ENCODE measurements at places on chromosomes 11 and 22.

GRCh38 chr11:117068303-117068860 is 29.8 kb downstream of the SIK3 start:
- no peak for DNase-seq

DNA sequence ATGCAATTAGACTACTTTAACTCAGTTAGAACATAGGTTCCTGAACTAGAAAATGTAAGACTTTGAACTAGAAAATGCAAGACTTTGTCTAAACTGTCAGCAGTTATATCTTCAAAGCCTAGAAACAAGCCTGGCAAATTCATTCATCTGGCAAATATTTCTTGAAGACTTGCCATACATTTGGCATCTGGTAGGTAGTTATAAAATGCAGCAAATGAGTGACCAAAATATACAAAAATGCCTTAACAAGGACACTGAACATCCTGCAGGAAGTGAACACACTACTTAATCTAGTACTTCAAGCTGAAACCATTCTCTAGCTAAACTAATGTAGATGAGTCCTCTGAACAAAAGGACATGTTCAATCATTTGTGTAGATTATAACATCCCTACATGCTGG is 84.7 kb upstream of the SCUBE2 start:
- no peak for DNase-seq

DNA sequence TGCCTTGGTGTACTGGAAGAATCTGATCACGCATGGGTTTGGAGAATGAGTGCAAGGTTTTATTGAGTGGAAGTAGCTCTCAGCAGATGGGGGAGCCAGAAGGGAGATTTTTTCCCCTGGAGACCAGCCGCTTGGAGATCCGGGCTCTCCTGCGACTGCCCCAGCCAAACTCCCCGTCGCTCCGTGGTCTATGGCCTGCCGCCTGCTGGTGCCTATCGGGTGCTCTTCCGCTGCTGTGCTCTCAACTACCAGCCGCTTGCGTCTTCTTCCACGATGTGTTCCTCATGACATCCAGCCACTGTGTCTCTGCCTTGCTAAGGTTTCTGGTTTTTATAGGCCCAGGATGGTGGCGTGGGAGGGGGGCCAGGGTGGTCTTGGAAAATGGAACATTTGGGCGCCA is 145.6 kb upstream of the UBASH3B start:
- no peak for DNase-seq

DNA sequence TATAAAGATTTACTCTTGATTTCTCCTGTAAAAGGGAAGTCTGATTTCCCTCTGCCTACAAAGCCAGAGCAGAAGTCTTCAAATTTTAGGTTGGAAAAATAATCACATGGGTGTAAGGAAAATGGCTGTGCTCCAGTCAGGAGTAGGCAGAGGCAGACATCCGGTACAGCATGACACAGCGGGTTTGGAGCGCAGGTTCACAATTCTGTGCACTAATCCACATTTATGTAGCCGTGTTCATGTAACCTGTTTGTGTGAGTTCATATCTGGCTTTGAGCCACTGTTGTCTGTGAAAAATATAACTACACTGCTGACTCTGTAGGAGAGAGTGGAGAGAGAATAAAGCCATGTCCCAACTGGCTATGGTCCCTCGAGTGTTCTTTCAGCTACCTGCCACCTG is 248.0 kb downstream of the CASP12 start:
- no peak for DNase-seq

DNA sequence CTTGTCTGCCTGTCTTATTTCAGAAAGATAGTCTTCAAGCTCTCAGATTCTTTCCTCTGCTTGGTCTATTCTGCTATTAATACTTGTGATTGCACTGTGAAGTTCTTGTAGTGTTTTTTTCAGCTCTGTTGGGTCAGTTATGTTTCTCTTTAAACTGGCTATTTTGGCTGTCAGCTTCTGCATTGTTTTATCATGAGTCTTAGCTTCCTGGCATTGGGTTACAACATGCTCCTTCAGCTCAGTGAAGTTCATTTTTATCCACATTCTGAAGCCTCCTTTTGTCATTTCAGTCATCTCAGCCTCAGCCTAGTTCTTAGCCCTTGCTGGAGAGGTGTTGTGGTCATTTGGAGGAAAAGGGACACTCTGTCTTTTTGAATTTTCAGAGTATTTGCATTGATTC is 15.5 kb upstream of the DEPDC7 start:
- DNase-seq = no peak

- no peak for DNase-seq
Observed at GRCh38 chr22:42172773-42173172, 42.2 kb upstream of the CYP2D6 start.

DNA sequence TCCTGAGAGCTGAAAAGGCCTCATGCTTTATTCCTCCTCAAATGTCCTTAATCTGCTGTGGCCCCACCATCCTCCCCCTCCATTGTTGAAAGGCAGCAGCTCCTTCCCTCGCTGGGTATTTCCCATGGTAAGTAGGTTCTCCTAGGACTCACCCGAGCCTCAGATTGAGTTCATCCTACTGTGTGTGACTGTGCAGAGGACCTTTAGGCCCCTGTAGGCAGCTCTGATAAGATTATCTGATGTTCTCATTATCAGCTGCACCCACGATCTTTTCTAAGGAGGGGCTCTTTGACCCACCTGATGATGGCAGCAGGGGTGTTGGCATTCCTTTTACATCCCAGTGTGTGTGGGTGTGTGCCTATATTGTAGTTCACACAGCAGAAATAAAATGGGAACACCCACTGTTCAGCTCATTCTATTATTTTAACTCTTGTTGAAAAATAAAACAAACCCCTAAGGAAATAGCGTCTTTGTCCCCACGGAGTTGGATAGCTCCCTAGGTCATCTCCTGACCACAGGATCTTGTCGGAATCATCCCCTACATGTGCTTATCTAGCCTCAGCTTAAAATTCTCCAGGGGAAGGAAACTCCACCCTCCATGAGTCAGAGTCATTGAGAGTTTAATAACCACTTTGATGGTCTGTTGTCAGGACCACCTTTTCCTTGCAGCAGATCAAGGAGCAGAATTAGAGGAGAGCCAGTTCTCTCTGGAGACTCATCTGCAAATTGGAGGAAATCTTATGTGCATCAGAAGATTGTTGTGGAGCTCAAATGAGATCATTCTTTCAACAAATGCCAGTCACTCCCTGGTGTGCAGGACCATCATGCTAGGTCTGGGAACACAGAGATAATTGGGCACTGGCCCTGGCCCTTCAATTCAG is 19.3 kb downstream of the ENDOD1 start:
- no peak for DNase-seq

- DNase-seq = no peak
Observed at GRCh38 chr22:50299785-50300619, 7.4 kb downstream of the PLXNB2 start.

- DNase-seq = no peak
Observed at GRCh38 chr11:96219981-96220623, 122.9 kb downstream of the MAML2 start.

DNA sequence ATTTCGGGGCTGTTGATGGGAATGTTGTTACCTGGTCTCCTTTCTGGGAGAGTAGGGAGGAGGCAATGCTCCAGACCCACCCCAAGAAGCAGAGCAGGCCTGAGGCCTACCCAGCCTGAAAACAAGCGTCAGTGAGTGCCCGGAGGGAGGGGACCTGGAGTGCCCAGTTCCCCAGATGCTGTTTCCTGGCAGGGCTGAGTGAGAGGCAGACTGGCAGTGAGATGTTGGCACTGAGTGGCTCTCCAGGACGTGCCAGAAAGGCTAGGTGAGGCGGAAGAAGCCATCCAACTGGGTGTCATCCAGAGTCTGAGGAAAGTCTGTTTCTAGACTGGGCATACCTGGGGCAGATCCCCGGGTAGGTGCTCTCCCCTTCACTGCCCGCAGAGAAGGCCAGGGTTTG is 1.3 kb downstream of the POU2F3 start:
- no peak for DNase-seq

Measured in effector memory CD4-positive, alpha-beta T cell (primary cell).